Suprapubic skin (tissue), 4 donors: ENCODE measurements at places on chromosomes 4 and X. TPM values are rescaled to one million over a fixed set of nuclear protein-coding genes. Genes with fewer than 3 reads are reported as not detected.

Gene UGT8
- total RNA-seq = 0.73 TPM

Gene ZNF827
- total RNA-seq = 10.6 TPM

Gene TENM3
- 1.6 TPM for total RNA-seq

Gene POU3F4
- total RNA-seq = not detected

Gene SGMS2
- total RNA-seq = 18.3 TPM

Gene CRLF2
- total RNA-seq = 0.31 TPM

GRCh38 chr4:18318682-18319388 lies 297.3 kb upstream of the LCORL start:
- DNase-seq = no peak

DNA sequence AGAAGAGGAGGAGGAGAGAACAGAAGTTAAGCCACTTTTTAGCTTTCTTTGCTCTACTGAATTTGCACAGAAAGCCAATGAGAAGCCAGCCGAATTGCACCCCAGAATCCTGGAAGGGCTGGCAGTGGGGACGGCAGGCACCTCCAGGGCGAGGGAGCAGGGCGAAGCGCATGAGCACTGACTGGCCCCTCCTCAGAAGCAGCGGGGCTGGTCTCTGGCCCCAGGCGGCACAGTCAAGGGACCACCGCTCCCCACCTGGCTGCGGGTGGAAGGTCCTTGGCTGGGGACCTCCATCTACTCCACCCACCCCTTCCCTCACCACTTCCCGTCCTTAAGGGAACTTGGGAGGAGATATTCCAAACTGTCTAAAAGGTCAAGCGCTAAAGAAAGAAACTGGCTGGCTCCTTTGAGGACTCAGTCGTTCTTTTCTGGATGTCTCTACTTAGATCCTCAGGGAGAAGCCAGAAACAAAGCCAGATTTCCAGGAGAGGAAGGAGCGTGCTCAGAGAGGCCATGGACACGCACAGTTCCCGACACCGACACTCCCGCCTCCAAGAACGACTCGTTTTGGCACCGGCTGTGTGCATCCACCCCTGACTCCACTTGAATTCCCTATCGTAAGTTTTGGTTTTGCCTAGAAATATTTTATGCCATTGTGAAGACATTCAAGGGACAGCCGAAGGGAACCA lies 59.5 kb upstream of the CRMP1 start:
- DNase-seq = no peak

GRCh38 chrX:74009041-74009440 lies 294.9 kb upstream of the ZCCHC13 start:
- DNase-seq = no peak

DNA sequence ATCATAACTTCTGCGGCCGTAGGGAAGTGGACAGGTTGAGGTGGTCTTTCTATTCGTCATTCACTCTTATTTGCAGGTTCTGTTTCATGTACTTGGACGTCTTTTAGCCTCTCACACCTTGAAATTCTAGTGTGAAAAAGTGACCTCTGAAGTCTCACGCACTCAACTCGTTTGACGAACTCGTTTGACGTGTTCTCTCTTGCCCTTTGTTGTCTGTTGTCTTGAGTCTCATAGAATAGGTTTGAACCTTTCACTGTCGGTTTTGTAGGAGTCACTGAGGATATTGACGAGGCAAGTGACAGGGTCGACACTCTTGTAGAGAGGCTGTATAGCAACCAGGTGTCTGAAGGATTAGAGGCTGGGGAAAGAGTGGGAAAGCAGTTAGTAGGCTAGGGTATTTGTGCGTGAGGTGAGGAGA lies 1.1 kb upstream of the PGRMC2 start:
- DNase-seq = no peak

- DNase-seq = no peak
Observed at GRCh38 chr4:41154814-41155177, 59.5 kb downstream of the APBB2 start.

GRCh38 chr4:186689476-186689875 lies 34.2 kb downstream of the FAT1 start:
- no peak for DNase-seq

DNA sequence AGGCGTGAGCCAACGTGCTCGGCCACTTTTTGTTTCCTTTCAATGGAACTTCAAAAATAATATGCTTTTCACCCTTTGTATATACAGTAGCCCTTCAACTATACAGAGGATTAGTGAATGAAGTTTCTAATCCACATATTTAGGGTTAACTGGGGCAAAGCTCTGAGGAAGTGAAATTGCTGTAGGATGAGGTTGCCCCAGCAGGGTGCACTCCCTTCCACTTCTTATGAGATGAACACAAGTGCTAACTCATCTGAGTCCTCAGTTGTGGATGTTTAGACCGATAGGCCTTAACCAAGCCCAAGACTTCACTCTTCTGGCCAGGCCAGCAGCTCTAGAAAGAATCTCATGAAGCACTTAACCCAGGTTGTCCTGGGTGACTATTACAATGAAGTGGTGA lies 29.1 kb upstream of the CT55 start:
- no peak for DNase-seq
